Activated T-helper 2 cell treated with anti-CD3 and anti-CD28 coated beads, Interferon-gamma antibody, Interleukin-2, Interleukin-4, amounts not matched to agents 10 μg/mL and 5 μg/mL and 100 μg/mL, durations not matched to agents 14 hours and 24 hours and 36 hours (primary cell): ENCODE measurements at places on chromosomes 3 and 15. TPM values are rescaled to one million over a fixed set of nuclear protein-coding genes. Genes with fewer than 3 reads are reported as not detected.

Gene C2CD4A
- not detected in 2 replicates for total RNA-seq

Gene AGBL1
- 0.14 and 0.18 TPM in 2 replicates for total RNA-seq

Gene OR5K2
- not detected in 2 replicates for total RNA-seq

Gene ITGB5
- total RNA-seq = 3.3 and 4.3 TPM in 2 replicates

DNA sequence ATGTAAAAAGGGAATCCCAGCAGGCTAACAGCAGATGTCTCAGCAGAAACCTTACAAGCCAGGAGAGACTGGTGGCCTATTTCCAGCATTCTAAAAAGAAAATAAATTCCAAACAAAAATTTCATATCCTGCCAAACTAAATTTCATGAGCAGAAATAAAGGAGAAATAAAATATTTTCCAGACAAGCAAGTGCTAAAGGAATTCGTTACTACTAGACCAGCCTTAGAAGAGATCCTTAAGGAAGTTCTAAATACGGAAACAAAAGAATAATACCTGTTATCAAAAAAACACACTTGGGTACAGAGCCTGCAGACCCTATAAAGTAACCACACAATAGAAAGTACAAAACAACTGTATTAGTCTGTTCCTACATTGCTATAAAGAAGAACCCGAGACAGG is 41.4 kb downstream of the HDGFL3 start:
- no peak for DNase-seq

DNA sequence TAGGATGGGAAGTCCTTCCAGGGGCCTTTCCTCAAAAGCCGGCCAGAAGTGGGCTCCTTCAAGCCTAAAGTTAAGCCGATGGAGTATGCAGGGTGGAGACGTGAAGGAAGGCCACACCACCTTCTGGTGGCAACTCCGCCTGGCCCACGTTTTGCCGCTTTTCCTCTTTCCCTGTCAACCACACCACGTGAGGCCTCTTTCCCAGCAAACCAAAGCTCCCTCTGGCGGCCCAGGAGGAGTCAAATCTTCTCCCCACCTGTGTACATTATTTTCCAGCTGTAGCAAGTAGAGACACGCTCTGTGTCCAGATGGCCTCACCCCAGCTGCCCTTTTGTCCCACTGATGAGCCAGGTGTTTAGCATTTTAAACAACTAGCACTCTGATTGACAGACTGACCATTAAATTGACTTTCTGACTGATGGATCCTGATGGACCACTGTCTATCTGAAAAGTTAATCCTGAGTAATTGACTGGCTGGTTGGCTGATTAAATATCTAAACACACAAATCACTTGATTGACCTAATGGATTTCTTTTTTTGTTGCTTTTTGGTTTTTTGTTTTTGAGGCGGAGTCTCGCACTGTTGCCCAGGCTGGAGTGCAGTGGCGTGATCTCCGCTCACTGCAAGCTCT is 59.6 kb upstream of the ZBTB38 start:
- DNase-seq = no peak

DNA sequence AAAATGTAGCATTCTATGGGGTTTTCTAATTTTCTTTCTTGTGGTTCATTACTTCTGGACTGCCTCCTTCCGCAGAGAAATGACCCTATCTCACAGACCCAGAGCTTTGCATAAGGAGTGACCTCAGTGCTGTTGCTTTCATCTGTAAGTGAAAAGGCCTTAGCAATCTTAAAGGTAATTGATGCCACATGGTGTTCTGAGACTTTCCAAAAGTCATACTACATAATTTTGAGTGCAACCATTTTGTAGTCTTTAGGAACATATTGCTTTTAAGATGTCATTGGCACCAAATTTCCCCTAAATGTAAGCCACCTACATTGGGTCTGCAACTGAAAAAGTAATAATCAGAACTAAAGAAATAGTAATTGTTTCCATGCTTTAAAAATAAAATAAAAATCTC is 9.2 kb upstream of the HHLA2 start:
- no peak for DNase-seq

GRCh38 chr3:36991147-36991546 is 1.8 kb downstream of the EPM2AIP1 start:
- no peak for DNase-seq

DNA sequence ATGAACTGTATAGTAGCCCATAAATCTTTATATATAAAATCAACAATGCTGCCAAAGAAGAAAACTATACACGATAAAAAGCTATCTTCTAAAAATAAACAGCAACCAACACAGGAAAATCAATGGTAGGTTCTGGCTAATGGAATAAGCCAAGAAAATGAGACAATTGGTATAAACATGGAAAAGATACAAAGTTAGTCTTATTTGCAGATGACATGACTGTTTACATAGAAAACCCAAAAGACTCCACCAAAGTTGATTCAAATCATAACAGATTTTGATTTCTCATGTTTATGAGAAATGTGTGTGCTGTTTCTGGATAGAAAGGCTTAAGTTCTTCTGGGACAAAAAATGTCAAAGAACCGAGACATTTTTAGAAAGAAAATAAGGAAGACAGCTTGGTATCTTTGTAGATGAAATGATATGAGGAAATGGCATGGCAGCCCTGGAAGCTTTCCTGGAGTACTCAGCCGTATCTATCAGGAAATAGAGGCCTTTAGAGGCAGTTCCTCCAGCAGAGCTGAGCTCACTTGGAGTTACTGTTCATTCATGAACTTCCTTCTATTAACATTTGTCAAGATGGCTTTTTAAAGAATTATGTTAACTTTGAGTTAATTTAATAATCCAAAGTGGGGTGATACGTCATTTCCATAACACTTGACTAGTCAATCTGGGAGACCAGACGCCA is 36.7 kb upstream of the VILL start:
- no peak for DNase-seq

DNA sequence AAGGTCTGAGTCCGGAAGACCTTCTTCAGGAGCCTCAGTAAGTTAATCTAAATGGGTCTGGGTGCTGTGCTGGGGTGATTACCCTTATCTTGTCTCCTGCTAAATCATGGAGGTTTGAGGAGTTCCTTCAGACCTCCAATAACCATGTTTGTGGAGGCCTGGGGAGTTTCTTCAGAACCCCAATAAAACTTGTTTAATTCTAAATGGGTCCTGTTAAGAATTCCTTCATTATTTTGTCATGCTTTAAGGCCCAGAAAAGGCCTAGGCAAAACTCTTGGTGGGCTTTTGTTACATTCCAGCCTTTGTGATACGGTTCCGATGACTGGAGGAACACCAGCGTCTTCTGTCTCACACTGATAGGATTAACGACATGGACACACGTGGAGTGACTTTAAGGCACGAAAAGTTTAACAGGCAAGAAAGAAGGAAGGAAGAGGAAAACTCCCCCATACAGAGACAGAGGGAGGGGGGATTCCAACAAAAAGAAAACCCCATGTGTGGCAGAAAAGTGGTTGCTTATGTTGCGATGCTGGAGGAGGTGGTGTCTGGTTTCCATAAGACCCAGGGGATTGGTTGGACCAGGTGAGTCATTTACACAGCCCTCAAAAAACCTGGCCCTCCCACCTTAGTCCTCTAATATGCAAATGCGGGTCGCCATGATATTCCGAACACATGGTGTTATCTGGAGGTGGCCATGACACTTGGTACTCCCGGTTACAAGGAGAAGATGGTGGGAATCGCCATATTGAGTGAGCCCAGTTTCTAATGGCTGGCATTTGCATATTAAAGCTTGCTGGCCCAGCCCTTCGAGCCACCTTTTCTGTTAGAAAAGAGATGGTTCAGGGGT is 72.6 kb upstream of the MFGE8 start:
- no peak for DNase-seq

DNA sequence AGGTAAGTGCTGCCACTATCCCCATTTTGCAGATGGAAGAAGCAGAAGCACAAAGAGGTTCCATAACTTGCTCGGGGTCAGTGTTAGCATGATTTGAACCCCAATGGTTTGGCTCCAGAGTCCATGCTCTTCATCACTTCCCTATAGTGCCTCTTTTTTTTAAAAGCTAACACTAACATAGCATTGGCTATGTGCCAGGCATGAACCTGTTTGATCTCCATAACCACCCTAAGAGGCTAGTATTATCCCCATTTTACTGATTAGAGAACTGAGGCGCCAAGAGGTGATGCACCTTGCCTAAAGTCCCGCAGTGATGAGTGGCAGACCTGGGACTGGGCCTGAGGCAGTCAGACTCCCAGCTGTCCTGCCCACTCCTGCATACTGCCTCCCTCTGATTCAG is 7.3 kb downstream of the LINGO1 start:
- no peak for DNase-seq

DNA sequence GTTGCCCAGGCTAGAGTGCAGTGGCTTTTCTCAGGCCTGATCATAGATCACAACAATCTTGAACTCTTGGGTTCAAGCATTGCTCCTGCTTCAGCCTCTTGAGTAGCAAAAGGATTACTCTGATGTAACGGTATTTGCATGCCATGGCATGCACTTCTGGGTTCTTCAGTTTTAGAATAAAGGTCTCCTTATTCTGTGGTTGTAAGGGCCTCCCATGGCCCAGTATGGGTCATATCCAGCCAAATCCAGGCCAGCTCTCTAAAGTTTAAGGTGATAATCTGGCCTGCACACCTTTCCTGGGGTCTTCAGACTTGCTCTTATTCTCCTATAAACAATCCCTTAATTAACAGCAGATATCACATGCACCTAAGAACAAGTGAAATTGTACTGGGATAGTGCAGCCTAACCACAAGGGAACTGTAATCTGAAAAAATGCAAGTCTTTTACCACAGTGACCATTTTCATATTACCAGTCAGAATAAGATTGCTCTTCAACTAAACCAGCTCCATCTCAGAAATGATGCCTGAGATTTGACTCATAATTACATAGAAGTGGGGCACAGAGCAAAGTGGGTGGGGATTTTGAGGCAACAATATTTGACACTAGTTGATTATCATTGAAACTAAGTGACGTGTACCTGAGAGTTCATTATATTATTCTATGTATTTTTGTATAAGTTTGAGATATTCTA is 25.4 kb downstream of the COMMD2 start:
- DNase-seq = no peak

- no peak for DNase-seq
These were observed 4.1 kb upstream of the PSMA4 start for GRCh38 chr15:78536134-78536533.

DNA sequence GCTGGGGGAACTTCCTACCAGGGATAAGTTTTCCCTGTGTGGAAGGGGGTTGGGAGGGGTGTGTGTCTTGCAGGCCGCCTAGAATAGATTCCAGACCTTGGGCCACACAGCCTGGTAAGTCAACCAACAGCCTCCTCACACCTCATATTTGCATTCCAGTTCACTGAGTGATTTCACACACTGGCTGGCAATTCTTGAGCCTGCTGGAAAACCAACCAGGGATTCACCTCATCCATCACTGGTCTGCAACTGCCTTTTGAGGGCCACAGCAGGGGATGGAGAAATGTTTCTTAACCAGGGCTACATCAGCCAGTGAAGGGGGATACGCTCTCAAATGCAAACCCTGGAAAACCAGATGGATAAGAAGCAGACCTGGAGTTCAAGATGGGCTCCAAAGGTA is 2.0 kb downstream of the FSTL1 start:
- no peak for DNase-seq

DNA sequence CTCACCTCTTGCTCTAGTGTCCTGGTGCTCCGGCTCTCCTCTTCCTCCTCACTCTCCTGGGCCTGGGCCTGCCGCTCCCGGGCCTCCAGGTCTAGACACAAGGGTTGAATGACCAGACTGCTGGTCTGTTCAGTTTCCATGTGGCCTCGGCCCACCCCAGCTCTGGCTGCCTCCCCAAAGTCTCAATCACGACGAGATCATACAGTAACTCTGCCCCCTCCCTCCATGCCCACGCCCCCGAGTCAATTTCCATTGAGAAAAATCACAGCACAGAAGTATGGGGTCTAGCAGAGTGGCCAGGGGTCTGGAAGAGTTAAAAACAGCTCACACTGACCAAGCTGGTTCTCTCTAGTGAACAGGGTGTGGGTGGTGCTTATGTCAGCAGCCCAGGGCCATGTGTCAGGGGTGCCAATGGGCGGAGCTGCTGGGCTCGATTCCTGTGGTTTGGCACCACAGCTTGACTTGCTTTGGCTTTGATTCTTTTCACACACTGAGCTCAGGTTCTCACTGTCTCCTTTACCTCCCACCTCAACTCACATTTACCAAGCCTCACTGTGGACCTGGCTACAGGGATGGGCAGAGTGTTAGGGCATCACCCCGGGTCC is 6.9 kb downstream of the C15orf62 start:
- no peak for DNase-seq

DNA sequence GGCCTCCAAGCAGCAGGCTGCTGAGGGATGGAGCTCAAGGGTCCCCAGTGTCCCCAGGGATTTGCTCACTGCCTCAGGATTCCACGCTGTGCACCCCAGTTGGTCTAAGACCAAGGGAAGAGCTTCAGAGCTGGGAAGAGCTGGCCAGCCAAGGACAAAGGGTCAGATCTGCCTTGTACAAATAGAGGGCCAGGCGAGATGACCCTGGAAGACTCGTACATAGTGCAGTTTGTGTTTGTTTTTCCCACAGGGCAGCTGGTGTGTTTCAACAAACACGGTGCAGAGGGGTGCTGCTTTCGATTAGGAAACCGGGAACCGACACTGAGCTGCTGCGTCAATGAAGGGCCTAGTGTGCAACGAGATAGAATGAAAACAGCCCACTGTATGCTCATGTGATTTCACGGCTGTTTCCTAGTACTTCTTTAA is 56.1 kb upstream of the TRPM1 start:
- no peak for DNase-seq

GRCh38 chr15:25670621-25671020 is 192.5 kb downstream of the ATP10A start:
- DNase-seq = no peak
